Activated T-cell treated with anti-CD3 and anti-CD28 coated beads, Interleukin-2, amount 50 U/mL, for 4 hours (primary cell): ENCODE measurements at places on chromosomes 4 and X. TPM values are rescaled to one million over a fixed set of nuclear protein-coding genes. Genes with fewer than 3 reads are reported as not detected.

- no peak for DNase-seq
These were observed 117.8 kb upstream of the ENPP6 start for GRCh38 chr4:184335520-184335919.

DNA sequence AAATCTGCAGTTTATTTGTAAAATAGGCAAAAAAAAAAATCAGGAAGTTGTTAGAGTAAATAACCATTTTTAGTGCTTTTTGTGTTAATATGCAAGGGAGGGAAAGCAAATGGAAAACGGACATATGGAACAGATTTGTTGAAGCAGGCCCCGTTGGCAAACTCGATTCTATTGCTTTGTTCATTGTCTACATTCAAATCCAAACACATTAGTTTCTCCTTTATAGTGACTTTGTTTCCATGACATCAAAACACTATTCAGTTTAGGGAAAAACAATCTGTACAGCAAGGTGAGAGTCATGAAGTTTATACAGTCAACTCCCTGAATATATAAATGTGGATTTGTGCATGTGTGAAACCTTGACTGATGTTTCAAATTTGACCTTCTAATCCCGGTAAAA is 142.2 kb downstream of the FAM47A start:
- no peak for DNase-seq

DNA sequence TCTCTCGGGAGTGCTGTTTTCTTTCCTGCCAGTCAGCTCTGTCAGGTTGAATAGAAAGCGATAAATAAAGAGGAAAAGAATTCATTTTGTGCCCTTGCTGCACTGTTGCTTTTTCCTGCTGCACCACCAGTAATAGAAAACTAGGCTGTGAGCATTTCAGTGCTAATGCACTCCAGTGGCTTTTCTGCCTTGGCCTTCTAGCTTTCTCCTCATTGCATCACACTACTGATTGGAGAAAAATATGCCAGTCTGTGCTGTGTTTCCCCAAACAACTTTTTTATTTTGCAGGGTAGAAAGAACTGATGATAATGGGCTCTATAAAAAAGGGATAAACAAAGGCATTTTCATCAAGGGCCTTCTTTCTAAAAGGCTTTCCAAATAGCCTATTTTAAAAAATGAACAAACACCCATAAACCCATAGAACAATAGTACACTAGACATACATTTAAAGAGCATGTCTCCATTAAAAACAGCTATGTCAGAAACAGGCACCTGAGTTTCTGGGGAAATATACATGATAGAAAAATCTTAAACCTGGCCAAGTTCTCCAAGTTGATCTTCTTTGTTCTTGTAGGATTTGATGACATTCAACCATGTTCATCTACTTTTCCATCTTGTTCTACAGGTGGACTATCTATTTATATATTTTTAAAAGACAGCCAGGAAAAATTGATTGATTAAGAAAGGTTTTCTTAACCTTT is 86.3 kb downstream of the GPRIN3 start:
- no peak for DNase-seq

GRCh38 chr4:37279894-37280592 is 35.5 kb downstream of the NWD2 start:
- DNase-seq, result no peak

GRCh38 chrX:29687687-29688086 is 527.7 kb upstream of the MAGEB2 start:
- DNase-seq, result no peak

GRCh38 chrX:7987160-7988012 is 60.2 kb upstream of the PNPLA4 start:
- DNase-seq, result no peak

GRCh38 chr4:109303140-109303496 is 660 bp upstream of the COL25A1 start:
- no peak for DNase-seq

DNA sequence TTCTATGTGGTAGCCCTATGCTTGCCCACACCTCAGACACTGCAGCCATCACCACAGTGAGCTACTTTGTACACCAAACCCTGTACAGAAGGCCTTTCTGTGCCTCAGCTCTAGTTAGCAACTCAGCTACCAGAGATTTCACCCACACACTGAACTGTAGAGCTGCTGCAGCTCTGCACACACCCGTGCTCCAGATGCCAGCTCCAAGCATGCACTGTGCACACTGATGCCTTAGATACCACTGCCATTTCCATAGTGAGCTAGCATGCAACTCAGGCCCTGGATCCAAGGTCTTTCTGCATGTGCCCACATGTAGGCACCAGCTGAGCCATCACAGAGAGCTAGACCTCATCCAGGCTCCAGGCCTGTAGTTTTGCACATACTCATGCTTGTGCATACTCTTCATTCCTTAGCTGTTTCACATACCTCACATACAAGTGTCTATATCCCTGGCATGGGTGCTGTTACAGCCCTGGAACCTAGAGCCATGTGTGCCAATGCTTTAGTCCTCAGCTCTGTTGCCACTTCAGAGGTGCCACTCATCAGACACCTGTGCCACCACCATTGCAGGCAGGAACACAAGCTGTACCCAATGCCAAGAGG is 423.5 kb upstream of the NDST3 start:
- DNase-seq, result no peak

GRCh38 chr4:86744570-86744969 is 104.6 kb downstream of the SLC10A6 start:
- no peak for DNase-seq

DNA sequence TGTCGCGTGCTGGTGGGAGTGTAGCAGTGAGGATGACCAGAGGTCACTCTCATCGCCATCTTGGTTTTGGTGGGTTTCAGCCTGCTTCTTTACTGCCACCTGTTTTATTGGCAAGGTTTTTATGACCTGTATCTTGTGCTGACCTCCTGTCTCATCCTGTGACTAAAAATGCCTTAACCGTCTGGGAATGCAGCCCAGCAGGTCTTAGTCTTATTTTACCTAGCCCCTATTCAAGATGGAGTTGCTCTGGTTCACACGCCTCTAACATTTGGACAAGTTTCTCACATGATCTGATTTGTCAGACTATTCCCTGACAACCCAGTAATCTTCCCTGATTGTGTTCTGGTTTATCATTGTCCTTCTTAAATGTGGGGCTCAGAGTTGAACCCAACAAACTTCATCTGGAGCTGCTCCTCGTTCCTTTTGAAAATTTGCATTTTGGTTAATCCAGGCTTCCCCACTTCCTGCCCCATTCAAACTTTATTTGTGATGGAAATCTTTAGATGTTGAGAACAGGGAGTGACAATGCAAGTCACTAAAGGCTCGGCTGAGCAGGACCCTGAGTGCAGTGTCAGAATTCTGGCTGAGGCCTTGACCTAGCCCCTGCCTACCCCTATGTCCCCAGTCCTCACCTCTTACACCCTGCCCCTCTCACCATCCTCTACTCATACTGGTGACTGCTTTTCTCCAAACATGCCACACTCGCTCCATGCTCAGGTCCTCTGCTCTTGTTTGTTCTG is 226.8 kb downstream of the STIM2 start:
- DNase-seq, result no peak

GRCh38 chr4:76752861-76753501 is 145.0 kb downstream of the SOWAHB start:
- DNase-seq, result no peak

DNA sequence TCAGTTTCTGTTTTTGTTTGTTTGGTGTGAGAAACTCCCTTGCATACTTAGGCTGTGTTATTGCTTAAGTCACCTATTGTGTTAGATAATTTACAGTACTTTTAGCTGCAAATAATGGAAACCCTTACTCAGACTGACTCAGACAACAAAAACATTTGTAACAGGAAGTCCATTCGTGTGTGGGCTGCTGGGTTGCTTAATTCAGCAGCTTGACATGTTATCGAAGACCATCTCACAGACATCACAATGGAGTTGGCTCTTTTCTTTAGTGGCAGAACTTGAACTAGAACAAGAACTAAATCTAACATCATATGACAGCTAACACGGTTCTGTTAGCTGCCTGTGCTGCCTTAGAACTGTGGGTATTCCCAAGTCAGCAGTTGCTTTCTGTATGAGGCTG is 9.9 kb upstream of the GABRE start:
- DNase-seq, result no peak

DNA sequence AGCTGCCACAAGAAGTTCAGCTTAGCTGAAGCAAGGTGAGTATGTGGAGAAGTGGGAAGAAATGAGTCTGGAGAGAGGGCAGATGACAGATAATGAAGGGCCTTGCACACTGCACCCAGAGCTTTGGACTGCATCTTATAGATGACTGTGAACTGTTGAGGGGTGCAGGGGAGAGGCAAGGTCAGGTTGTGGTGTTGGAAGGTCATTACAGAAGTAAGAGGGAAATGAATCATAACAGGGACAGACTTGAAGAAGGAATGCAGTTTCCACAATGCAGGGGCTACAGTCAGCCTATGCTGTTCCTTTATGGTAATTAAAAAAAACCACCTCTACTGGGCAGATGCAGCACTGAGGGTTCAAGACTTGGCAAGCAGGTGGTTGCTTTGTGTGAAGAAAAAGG is 4.8 kb upstream of the IGFBP7 start:
- no peak for DNase-seq

DNA sequence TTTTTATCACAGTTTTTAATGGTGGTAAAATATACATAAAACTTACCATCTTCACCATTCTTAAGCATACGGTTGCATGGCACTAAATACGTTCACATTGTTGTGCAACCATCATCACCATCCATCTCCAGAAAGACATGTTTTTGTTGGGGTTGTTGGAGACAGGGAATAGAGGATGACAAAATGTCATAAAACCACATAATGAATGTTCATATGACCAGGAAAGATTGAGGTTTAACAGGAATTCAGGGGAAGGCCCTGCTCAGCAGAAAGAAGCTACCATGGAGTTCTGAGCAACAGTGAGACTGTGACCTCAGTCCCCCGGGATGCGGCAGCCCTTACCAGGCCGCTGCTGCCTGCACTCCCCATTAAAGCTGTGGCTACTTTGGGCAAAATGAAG is 63.9 kb upstream of the TRIM2 start:
- no peak for DNase-seq

- no peak for DNase-seq
These were observed 19.7 kb upstream of the MTM1 start for GRCh38 chrX:150548684-150549083.

GRCh38 chr4:170623899-170624298 is 534.1 kb upstream of the AADAT start:
- DNase-seq, result no peak

GRCh38 chr4:164701665-164702064 is 52.3 kb upstream of the SMIM31 start:
- DNase-seq, result no peak

- peak; percentile 50 for DNase-seq
These were observed at the start of gene ITM2A for GRCh38 chrX:79366873-79367749. TSS of gene ITM2A (minus strand) at chrX:79367334. CDS start at chrX:79367215, 119 bp downstream.

DNA sequence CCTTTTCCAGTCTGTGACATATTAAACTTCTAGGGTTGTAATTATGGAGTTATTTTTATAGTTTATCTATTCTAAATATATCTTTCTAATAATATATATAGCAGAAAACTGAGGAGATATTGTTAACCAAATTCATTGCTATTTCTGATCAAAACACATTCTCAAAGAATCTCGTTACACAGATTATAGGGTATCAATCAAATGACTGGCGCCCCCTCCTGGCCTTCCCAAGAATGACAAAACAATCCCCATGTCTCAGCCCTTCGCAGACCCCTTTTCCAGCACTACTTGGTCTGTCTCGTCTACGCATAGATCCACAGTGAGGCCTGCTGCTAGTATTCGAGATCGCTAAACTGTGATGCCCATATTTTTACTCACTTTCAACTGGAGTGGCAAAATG is 209.3 kb downstream of the GPC3 start:
- peak; percentile 30 for DNase-seq

DNA sequence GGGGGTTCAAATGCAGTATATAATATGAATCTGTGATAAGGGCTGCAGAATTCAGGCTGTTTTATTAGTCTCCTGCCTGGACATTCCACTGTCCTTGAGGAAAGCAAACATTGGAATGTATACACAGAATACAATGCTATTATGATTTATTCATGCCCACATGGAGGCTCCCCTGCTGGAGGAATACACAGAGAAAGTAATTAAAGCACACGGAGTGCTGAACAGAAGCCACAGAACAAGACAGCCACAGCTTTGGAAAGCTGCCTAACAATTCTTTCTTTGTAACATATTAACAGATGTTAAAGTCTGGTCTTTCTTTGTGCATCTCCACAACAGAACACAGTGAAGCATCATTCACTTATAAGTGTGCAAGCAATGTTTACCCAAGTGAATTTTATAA is 155.8 kb downstream of the ARAP2 start:
- DNase-seq, result no peak

DNA sequence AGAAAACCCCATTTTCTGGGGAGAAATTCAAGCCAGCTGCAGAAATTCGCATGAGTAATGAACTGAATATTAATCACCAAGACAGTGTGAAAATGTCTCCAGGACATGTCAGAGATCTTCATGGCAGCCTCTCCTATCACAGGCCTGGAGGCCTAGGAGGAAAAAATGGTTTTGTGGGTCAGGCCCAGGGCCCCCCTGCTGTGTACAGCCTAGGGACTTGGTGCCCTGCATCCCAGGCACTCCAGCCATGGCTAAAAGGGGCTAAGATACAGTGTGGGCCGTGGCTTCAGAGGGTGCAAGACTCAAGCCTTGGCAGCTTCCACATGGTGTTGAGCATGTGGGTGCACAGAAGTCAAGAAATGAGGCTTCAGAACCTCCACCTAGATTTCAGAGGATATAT is 185.9 kb upstream of the GATB start:
- DNase-seq, result no peak

DNA sequence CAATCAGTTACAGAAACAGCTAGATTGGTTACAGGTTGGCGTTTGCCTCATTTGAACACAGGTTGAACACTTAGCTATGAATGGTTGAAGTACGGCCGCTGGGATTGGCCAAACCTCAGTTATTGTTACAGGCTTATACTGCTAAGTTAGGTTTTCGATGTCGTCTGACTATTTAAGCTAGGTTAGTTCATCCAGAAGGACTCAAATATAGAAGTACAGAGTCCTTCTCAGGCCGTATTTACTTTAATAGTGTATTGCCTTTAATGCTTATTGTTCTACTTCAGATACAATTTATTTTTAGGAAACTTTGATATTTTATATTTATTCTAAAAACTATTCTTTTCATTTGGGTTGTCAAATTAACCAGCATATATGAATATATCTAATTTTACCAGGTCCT is 334.7 kb downstream of the FAT4 start:
- no peak for DNase-seq

- DNase-seq, result no peak
These were observed 119.2 kb downstream of the DDX53 start for GRCh38 chrX:23118890-23119527.

The TIGD4 gene
- 0.28 TPM for total RNA-seq

The CYTL1 gene
- not detected for total RNA-seq

The MAGEA2 gene
- not detected for total RNA-seq

The STS gene
- 2.4 TPM for total RNA-seq

The CNKSR2 gene
- 6.4 TPM for total RNA-seq

The MAGEE1 gene
- 3.0 TPM for total RNA-seq

The ZCCHC12 gene
- 1.3 TPM for total RNA-seq

The S100P gene
- total RNA-seq, result 1.3 TPM

The RPA4 gene
- 0.23 TPM for total RNA-seq

The HTN1 gene
- total RNA-seq, result not detected

The MAGEB3 gene
- not detected for total RNA-seq
